Stimulated activated CD8-positive, alpha-beta memory T cell treated with anti-CD3 and anti-CD28 coated beads, Interleukin-15, amount 100 ng/mL, for 4 hours (primary cell): ENCODE measurements at places on chromosomes 3 and 15.

GRCh38 chr15:67696087-67696486 lies 129.2 kb upstream of the SKOR1 start:
- no peak for DNase-seq

DNA sequence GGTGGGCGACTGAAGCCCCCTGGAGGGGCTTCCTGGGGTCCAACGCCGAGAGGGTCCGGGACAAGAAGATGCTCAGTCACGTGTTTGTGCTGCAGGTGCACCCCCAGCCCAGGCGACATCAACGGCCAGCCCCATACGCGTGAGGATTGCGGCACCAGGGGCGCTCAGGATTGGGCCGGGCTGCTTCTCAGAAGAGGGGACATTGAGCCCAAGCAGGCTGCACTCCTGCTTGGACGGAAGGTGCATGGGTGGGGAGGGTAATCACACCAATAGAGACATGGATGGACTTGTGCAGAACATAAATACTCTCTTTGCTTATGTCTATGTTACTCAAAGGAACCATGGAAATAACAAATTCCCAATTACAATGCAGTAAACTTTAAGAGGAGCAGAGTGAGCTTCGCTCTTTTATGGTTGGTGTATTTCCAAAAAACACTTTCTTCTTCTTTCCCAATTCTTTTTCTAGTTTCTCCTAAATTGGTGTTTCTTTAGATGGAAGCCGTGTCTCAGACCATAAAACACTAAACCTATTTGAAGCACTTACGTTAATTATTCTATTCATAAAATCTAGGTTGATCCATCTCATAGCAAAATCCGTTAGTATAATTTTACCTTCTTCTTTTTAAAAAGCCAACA lies 182.7 kb downstream of the GOLGA6L6 start:
- DNase-seq, result no peak

DNA sequence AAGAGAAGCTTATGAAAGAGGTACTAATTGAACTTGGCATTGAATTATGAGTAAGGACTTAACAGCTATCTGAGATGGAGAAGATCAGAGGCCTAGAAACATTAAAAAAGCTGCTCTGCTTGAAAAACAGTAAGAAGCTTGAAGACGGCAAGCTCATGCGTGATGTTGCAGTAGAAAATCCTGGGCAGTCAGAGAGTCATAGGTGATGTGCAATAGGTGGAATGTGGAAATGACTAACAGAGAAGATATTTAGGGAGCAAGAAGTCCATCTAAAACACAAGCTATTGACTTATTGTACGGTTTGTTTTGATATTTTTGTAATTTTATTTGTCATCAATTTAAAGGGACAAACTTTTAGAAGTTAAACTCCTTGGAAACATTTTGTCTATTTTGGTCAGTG lies 1101.4 kb downstream of the ROBO2 start:
- DNase-seq, result no peak

GRCh38 chr3:155407331-155407730 lies 113.8 kb upstream of the STRIT1 start:
- DNase-seq, result no peak

DNA sequence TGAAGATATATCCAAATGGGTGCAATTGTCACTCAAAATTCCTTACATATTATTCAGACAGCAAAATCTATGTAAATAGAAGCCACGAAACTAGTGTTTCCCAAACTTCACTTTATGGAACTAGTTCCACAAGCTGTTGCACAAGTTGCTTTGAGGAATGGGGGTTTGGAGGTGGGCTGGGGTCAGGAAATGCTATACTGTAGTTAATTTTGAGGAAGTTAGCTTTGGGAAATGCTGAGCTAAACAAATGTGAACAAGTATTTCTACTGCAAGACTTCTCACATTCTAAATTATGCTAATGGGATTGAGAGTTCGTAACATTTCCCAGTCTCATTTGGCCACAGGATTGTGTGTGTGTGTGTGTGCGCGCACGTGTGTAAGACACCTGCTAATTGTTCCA lies 28.7 kb upstream of the SAMMSON start:
- DNase-seq, result no peak

DNA sequence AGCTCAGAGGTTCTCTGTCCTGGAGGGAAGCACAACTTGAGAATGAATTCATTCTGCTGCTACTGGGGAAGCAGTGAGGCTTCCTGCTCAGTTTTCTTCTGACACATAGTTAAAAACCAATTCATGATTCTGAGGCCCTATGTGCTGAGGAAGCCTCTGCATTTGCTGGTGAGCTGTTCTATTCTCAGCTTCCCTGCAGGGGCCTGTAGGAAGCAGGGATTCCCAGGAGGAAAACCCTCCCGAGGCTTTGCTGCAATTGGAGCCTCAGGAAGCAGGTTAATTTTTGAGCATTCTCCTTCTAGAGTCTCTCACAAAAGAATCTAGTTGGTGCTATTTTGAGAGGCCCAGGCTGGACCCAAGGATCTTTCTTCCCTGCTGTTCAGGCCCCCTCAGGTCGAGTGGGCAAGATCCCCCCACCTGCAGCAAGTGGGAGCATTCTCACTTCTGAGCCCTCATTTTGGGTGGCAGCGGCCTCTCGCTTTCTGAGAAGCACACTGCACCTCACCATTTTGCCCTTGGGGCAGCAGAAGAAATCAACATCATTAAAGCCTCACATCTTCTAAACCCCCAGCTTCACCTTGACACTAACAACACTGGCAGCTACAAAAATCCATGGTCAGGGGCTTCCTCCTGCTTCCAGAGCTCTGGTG lies 197.5 kb upstream of the TSC22D2 start:
- no peak for DNase-seq

GRCh38 chr3:88025001-88025552 lies 33.7 kb downstream of the CGGBP1 start:
- no peak for DNase-seq

DNA sequence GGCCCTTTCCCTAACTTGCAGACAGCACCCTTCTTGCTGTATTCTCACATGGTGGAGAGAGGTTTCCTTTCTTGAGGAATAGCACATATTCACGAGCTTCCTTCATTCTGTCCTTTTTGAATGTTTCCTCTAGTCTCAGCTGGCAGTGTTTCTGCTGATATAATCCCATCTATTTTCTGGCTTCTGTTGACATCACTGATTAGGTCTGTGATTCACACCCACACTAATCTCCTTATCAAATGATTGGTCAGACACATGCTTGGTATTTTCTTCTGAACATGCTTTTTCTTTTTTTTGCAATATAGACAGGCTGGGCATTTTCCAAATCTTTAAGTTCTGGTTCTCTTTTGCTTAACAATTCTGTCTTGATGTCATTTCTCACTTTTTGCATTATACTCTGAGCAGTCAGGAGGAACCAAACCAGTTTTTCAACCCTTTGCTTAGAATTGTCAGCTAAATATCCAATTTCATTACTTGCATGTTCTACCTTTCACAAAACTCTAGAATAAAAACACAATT lies 65.4 kb downstream of the OXSM start:
- no peak for DNase-seq
